ENCODE measurements at places on chromosomes 11 and 22.

DNA sequence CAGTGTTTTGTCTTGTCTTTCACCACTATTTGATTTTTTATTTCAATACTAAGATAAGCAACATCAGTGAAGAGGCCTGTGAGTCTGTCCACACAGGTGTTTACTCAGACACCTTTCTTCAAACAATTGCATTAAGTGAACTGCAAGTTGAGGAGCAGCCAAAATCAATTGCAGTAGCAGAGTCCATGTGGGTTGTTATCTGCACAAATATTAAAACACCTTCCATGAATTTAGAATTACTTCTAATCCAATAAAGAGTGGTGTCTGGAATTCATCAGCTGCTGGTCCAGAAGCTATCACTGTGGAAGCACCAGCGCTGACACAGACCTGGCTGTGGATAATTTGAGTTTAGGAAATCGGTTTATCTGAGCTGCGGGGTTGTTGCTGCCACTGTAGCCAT, 83.5 kb upstream of the FAT3 start:
- DNase-seq, result no peak

GRCh38 chr11:106523921-106524320, 446.5 kb downstream of the AASDHPPT start:
- no peak for DNase-seq

DNA sequence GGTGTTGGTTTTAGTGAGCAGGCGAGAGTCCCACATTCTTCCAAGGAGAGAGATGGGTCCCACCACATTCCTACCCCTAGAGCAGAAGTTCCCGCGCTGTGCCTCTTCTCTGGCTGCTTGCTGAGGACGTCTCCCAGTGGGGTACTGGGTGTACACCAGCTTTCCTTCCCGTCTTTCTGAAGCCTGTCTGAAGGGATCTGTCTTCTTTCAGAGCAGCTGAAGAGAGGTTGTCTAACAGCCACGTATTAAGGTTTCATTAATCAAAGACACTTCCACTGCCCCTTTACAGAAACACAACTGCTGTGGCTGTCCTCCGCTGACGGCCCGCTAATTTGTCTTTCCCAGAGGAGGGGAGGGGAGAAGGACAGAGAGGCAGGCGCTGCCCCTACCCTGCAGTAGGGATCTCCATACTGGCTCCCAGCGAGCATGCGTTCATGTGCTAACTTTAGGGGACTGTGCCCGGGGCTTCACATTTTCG, 56.0 kb downstream of the ZBTB16 start:
- no peak for DNase-seq

DNA sequence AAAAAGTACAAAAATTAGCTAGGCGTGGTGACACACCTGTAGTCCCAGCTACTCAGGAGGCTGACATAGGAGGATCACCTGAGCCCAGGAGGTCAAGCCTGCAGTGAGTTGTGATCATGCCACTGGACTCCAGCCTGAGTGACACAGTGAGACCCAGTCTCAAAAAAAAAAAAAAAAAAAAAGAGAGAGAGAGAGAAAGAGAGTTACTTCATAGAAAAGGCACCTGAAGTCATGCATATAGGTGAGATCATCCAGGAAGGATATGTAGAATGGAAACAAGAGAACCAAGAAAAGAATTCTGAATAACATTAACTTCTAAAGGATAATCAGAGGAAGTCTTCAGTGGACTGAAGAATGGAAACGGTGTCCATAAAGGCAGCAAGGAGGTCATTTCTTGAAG, 106.8 kb downstream of the STK33 start:
- no peak for DNase-seq

DNA sequence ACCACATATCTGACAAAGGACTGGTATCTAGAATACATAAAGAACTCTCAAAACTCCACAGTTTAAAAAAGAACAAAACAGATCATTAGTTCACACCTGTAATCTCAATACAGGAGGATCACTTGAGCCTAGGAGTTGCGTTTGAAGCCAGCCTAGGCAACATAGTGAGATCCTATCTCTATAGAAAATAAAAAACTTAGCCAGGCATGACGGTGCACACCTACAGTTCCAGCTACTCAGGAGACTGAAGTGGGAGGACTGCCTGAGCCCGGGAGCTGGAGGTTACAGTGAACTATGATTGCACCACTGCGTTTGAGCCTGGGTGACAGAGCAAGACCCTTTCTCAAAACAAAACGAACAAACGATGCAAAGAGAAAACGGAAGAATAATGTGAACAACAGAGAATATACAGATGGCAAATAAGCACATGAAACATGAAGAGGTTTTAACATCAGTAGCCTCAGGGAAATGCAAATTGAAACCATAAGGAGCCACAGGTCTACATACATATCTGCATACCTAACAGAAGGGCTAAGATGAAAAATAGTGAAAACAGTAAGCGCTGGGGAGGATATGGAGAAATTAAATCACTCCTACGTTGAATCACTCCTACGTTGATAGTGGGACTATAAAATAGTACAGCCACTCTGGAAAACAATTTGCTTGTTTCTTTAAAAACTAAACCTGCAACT, 70.7 kb downstream of the DGCR2 start:
- no peak for DNase-seq

DNA sequence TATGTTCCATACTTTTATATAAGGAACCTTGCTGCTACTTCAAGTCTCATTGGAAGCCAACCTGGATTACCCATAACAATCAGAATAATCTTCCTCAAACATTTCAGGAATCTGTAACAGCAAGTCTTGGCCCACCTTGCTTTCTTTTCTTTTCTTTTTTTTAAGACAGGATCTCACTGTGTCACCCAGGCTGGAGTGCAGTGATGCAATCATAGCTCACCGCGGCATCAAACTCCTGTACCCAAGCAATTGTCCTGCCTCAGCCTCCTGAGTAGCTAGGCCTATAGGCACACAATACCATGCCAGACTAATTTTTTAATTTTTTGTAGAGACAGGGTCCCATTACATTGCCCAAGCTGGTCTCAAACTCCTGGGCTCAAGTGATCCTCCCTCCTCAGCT, 29.3 kb upstream of the PRDM10 start:
- DNase-seq, result no peak
